ENCODE measurements at places on chromosomes 2 and 18.

GRCh38 chr18:55328301-55328700 is 259.7 kb downstream of the TCF4 start:
- no peak for DNase-seq

GRCh38 chr2:85642725-85643124 is 25.3 kb downstream of the SFTPB start:
- no peak for DNase-seq

- DNase-seq = no peak
Measured at GRCh38 chr2:141728886-141729285, 401.9 kb downstream of the LRP1B start.

DNA sequence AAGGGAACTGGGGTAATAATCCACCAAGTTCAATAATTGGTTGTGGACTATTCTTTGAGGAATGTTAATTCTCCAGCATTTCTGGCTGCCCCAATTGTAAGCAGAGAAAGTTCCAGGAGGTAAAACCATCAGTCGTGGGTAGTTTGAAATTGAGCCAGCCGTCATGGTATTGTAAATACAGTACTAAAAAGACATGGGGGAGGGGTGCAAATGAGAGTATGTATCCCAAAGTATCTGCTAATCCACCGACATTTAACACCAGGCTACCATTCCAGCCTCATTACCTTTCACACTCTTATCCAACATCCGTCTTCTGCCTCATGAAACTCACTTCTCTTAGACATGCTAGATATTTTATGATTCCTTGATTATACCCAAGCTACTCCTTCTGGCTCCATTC is 507.9 kb downstream of the ERBB4 start:
- no peak for DNase-seq

DNA sequence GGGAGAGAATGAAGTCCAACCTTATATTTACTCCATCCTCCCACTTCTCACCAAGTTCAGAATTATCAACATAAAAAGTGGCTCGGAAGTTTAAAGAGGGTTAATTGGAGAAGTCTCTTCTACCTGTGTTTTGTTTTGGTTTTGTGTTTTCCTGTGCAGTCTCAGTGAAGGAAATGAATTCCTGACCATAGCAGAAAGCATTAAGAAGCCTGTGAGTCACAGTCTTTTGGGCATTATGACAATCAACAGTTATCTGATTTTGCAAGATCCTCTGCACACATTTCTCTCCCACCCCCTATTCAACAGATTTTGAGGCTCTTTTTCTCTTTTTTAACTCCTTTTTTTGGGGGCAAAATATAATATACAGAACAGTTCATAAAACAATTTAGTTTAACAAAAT is 8.6 kb upstream of the RPL37A start:
- DNase-seq = no peak

GRCh38 chr2:143907801-143908200 is 612.1 kb downstream of the ZEB2 start:
- no peak for DNase-seq

DNA sequence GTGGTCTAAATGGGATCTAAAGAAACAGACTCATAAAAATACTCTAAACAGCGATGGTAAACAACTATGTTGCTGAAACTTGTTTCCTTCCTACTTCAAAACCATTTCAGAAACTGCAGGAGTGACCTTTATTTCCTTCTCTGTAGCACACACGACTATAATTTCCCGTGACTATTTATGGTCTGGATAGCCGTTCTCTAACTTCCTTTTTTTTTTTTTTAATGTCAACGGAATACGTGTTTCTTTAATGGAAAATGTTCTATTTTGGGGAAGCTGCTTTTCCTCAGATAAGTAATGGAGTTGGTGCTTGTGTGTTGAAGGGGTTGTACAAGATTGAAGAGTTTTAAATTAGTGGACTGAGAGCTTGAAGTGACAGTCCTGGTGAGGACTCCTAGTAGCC is 224.1 kb downstream of the PHLPP1 start:
- no peak for DNase-seq

DNA sequence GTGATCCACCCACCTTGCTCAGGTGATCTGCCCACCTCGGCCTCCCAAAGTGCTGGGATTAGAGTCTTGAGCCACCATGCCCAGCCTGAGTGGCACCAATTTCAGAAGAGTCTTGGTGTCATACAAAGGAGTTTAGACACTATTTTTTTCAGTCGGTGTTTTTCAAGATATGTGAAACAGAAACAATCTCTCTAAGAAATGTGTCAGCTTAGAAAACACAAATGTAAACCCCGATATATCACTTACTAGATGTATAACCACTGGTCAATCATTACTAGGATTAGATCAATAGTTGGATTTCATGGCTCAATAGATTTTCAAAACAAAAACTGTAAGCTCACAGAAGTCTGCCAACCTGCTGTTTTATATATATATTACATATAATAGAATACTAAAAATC is 67.2 kb upstream of the FRZB start:
- no peak for DNase-seq

DNA sequence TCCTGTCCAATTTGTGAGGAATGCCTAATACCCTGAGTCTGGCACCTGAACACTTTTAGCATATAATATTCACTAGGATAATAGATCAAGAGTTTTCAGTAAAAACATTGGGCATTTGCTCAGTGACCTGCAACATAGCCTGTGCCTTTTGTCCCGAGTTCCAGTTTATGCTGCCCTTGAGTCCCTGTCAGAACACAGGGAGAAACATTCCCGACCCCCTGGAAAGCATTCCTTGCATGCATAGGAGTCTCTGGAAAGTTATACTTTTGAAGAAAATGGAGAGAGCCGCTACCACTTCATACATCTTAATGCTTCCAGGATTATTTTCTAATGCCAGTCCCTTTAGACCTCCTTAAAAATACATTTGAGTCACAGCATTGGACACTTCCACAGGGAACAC is 107.3 kb downstream of the PLCL1 start:
- no peak for DNase-seq

DNA sequence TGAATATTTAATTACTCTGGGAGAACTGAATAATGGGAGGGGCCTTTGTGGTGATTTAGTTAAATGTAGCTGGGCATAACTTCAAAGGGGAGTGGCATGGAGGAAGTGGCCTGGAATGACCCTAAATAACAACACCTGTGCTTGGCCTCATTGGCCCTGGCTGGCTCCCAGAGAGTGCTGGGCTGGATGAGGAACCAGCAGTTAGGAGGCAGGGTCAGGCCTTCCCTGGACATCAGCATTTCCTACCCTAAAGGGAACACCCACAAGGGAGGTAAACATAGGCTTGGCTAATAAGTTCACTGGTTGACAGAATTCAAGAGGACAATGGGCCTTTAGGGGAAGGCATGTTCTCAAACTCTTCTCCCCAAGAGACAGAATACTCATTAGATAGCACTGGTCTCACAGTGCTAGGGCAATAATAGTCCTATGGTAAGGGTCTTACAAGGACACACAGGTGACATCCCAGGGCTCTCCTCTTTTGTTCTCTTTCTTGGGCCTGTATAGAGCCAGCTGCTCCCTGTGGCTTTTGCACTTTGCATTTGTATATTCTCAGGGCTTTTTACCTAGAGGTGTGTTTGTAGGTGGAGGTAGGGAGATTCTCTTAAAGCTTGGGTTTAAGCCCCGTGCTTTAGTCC is 106.8 kb downstream of the ZNF519 start:
- DNase-seq = no peak

DNA sequence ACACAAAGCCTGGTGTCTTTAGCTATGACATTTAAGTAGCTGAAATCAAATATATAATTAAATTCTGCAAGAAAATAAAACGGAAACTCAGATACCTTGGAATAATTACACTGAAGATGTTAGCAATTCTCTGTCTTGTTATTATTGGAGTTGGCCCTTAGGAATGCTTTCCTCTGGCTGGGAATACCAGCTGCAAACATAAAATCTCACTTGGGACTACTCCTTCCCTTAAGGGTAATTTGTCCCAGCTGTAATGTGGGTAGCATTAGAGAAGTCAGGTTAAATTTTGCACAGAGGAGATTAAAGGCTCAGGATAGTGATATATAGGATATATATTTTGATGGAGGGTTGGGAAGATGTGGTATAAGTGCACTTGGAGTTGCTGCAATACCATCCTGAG is 37.3 kb upstream of the GRP start:
- DNase-seq = no peak

DNA sequence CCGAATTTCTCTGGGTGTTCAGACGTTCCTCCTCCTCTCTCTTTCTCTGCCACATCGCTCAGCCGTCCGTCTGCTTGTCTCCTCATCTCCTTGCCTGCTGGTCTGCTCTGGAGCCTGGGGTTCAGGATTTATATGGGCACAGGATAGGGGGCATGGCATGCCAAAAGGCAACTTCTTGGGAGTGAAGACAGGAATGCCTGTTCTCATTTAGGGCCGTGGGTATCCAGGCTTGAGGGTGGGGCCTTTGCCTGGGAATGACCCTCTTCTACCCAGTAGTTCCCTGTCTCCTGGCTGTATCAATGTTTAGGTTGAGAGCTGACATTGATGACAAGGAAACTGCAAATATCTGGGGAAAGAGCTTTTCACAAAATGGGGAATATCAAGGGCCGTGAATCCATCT is 98.0 kb downstream of the HRH4 start:
- DNase-seq = no peak

DNA sequence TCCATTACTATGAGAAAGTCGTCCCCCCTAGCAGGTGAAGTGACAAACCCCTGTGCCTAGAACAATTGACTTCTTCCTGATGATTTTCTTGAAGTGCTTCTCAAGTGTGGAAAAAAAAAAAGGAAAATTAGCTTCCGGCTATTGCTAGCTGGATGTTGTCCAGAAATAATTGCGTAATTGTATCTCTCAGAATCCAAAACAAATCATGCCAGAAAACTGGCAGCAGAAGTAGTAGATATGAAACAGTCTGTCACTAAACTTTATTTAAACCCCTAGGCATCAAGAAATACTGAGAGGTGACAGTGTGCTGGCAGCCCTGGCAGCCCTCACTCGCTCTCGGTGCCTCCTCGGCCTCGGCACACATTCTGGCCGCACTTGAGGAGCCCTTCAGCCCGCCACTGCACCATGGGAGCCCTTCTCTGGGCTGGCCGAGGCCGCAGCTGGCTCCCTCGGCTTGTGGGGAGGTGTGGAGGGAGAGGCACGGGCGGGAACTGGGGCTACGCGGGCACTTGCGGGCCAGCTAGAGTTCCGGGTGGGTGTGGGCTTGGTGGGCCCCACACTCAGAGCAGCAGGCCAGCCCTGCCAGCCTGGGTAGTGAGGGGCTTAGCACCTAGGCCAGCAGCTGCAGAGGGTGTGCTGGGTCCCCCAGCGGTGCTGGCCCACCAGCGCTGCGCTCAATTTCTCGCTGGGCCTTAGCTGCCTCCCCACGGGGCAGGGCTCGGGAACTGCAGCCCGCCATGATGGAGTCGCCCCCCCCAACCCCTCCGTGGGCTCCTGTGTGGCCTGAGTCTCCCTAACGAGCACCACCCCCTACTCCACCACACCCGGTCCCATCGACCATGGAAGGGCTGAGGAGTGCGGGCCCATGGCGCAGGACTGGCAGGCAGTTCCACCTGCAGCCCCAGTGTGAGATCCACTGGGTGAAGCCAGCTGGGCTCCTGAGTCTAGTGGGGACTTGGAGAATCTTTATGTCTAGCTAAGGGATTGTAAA is 80.5 kb upstream of the ABCA12 start:
- DNase-seq = peak; percentile 47

DNA sequence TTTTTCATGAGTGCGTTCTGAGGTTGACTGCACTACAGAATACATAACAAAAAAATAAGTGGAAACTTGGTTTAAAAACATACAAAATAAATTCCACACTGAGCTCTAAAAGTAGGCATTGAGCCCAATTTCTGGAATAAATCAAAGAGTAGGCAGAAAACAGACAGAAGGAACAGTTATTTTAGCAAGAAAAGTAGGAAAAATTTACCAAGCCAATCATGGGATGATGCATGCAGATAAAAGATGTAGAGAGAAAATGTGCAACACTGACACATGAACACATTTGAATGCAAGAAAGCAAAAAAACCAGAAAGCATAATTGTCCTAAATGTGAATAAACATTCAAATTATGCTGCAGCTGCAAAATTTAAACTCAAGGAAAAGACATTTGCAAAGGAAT is 308.3 kb downstream of the DLGAP1 start:
- no peak for DNase-seq

- DNase-seq = no peak
Measured at GRCh38 chr2:65070172-65070830, 14.1 kb downstream of the CEP68 start.

DNA sequence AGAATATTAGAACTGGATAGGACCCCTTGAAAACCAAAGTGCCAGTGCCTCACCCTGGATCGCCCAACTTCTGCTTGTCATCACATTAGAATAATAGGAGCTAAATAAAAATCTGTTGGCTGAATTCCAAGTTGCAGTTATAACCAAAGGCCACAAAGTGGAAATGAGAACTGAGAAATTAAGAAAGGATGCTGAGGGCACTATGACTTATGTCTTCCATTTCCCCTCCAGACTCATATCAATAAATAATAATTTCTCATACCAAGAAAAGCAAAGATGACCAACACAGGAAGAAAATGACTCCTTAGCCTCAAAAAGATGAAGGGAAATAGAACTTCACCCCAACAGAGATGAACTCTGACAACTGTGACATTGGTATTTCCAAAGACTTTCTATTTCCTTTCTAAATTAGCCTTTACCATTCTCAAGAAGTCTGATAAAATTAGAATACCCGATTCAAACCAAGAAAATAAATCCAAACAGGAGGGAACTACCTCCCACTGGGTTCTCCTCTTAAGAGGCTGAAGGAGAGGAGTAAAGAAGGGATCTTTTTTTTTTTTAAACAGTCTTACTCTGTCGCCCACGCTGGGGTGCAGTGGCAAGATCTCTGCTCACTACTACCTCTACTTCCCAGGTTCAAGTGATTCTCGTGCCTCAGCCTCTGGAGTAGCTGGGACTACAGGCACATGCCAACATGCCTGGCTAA is 46.5 kb upstream of the EPG5 start:
- DNase-seq = no peak

GRCh38 chr2:73877071-73877802 is 15.6 kb upstream of the ACTG2 start:
- no peak for DNase-seq

DNA sequence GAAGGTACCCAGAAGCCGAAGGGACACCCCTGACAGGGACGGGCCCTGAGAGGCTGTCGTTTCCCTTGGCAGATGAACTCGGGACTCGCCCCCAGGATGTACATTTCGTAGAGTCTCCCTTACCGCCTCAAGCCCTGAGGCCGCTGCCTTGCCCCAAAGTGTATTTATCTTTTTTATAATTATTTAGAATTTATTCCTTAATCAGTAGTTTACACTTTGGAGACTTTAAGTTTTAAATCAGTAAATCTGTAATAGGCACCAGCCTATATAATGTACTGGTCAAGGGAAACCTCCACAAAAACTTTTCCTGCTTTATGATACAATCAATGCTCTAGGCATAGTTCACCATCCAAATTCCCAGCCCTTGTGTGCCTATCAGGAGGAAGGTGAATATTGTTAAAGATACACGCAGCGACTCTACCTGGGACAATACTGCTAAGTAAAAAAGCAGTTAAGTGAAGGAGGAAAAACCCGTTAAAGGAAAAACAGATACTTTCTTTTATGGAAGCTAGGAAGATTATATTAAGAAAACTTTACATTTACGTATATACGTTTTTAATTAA is 848 bp downstream of the VRK2 start:
- no peak for DNase-seq
